ENCODE measurements at places on chromosomes 2 and 18.

GRCh38 chr18:57015451-57015850 lies 131.4 kb upstream of the BOD1L2 start:
- DNase-seq: no peak

DNA sequence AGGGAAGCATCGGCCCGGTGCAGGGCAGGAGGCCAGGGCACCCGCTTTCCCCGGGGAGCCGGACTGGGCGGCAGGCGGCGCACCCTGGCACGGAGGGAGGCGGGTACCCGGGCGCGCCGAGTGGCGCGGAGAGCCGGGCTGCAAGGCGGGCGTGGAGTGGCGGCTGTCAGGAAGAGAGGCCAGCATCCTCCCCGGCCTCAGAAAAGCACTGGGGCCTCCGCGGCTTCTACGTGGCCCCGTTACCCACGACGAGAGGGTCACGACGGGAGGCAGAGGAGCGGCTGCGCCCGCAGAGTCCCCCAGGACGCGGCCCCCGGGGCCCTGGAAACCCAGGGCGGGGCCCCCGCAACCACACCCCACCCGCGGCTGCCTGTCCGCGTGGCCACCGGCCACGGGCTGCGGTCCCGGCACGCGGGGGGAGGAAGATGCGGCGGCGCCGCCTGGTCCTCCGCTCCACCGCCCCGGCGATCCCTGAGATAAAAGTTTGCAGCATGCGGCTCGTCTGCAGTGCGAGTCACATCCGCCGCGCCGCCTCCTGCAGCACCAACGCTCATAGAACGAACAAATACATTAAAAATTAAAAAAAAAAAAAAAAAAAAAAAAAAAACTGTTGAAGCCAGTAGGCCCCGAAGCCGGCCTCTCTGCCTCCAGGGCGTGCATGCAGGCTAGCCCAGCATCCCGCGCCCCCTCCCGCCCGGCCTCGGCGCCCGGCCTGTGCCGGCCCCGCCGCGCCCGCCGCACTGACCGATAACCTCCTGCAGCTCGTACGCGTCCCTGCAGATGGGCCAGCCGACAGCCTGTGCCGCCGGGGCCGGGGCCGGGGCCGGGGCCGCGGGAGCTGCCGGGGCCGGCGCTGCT lies 683 bp downstream of the STK39 start:
- peak; percentile 50 for DNase-seq

GRCh38 chr18:48662011-48662661 lies 123.3 kb downstream of the CTIF start:
- no peak for DNase-seq

- DNase-seq: no peak
Measured at GRCh38 chr2:191539068-191539467, 138.9 kb upstream of the NABP1 start.

DNA sequence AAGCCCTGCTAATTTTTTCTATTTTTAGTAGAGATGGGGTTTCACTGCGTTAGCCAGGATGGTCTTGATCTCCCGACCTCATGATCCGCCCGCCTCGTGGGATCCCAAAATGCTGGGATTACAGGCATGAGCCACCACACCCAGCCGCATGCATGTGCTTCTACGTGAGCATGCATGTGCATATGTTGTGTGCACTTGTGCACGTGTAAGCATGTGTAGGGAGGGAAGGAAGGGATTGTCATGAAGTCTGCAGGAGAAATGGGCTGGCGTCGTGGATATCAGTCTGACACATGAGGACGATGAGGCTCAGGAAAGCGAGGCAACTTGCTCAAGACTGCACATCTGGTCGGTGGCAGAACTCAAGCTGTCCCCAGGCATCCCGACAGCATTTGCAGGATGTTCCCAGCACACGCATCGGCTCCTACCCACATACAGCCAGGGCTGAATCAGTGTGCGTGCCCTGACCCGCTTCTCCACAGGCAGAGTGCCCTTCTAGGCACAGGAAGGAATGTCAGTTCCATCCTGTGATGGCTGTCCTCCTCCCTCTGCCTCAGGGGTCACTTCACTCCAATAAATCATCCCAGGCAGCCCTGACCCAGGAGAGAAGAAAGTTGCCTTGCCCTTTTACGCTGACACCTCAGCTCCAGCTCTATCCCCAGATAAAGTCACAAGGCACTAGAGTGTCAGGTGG lies 49.9 kb upstream of the SLC14A2 start:
- no peak for DNase-seq

DNA sequence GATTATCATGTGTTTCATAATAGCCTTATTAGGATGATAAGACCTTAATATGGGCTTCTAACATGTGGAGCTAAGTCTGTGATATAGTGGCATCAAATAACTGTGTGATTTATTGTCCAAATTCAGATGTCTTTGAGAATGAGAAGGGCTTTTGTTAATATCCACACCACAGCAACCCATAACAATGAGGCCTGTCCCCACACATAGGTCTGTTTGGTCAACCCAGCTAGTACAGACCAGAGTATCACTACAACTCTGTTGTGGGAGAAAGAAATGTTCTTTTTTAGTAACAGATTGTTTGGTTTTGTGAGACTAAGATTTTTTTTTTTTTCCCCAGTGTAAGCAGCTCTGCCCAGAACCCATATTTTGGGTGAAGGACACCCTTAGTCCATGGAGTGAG lies 439.2 kb downstream of the PIK3C3 start:
- no peak for DNase-seq

GRCh38 chr2:54657664-54658083 lies 65.8 kb upstream of the EML6 start:
- no peak for DNase-seq

GRCh38 chr2:217935901-217936684 lies 66.7 kb downstream of the TNS1 start:
- DNase-seq: no peak

DNA sequence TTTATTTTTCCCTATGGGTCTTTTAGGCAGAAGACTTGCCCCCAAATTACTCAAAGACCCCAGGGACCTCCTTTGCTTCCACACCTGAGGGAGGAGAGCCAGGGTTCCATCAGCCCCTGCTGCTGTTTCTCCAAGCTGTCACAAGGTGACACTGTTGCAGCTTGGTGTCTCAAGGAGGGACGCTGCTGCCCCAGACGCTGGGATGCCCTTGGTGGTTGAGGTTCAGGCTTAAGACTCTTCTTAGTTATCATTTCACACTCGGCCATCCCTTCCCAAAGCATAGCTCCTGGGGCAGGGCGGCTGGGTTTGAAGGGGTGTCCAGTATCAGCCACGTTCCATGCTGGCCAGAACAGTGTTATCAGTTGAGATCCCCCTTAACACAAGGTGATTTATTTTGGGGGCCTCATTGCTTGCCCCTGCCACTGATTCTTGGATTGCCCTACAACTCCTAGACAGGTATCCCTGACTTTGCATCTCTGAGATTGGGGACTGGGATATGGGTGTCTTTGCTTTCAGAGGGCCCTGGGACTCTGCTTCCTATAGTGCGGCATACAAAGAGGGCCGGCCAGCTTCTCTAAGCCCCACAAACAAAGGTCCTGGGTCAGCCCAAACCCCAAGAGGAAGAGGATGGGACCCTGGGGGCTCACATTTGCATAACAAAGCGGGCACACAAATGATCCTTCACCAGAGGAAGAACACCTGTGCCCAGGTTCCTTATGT lies 22.7 kb downstream of the GPR55 start:
- DNase-seq: peak; percentile 46

DNA sequence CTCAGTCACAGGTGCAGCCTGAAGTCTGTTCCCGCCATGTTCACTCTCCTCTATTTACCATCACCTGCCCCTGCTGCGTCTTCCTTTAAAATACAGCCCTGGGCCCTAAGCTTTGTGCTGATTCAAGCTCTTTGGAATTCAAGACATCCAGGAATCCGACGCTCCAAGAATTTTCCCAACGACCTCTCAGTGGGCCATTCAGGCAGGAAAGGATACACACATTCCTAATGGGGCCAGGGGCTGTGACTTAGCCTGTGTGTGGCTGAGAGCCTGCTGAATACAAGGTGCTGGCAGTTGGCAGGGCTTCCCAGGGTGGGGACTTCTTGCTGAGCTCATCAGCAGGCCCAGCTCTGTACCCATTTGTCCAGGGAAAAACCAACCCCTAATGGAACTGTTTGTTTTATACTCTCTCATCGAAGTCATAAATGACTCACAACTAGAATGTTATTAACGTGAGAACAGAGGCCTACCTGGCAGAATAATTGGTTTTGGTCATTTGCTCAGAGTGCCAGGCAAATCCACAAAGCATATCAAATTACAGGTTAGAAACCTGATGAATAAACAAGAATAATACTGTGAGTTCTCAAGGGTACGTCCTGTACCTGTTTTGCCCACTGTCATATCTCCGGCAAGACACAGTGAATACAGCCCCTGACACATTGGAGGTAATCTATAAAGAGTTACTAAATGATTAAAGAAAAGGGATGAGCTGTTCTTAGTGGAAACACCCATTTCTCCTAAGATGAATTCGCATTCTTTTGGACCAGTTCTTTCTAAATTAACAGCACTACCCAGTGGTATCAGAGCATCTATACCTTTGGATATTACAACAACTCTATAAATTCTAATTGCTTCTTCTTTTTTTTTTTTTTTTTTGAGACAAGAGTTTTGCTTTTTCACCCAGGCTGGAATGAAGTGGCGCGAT lies 12.6 kb upstream of the KCMF1 start:
- DNase-seq: no peak

GRCh38 chr18:70377317-70377799 lies 88.5 kb downstream of the SOCS6 start:
- DNase-seq: no peak

- no peak for DNase-seq
Measured at GRCh38 chr2:73063472-73063871, 8.0 kb downstream of the SFXN5 start.

GRCh38 chr2:240823449-240824336 lies 3.7 kb upstream of the KIF1A start:
- DNase-seq: no peak

DNA sequence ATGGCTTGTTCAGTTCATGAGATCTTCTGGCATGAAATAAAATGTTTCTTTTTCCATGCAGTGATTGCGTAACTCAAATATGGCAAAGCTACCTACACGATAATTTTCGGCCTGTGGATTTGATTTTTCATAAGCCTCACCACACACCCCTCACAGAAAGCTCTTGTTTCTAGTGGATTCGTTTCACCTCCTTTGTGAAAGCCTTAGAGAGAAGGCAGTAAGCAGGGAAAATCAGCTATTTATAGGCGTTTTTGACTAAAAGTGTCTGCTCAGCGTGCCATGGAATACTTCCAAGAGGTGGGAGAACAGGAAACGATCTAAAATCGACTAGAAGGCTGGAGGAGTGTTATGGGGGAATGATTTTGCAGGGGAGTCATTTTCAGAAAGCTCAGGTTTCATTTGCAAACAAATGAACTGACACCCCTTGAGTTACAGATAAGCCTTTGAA lies 417.9 kb downstream of the TGIF1 start:
- DNase-seq: no peak

DNA sequence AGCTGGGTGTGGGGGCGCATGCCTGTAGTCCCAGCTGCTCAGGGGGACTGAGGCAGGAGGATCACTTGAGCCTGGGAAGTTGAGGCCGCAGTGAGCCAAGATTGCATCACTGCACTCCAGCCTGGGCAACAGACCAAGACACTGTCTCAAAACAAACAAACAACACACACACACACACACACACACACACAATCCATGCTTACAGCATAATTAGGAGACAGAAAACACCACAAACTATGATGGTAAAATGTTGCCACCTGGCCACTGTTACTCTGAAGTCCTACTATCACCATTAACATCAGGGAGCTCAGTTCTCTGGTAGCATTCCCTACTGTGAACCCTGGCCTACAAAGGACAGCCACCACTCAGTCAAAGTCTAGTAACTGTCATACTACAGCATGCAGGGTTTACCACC lies 18.3 kb downstream of the DNPEP start:
- DNase-seq: no peak

- DNase-seq: no peak
Measured at GRCh38 chr2:96642564-96643360, at the start of gene FER1L5. FER1L5 (plus strand) TSS chr2:96642764; CDS start chr2:96642837, 73 bp downstream.

- no peak for DNase-seq
Measured at GRCh38 chr18:54673936-54674335, 82.9 kb downstream of the DYNAP start.

GRCh38 chr2:146481629-146482028 lies 1363.2 kb upstream of the ACVR2A start:
- no peak for DNase-seq

GRCh38 chr2:14428056-14428455 lies 204.5 kb upstream of the LRATD1 start:
- no peak for DNase-seq

DNA sequence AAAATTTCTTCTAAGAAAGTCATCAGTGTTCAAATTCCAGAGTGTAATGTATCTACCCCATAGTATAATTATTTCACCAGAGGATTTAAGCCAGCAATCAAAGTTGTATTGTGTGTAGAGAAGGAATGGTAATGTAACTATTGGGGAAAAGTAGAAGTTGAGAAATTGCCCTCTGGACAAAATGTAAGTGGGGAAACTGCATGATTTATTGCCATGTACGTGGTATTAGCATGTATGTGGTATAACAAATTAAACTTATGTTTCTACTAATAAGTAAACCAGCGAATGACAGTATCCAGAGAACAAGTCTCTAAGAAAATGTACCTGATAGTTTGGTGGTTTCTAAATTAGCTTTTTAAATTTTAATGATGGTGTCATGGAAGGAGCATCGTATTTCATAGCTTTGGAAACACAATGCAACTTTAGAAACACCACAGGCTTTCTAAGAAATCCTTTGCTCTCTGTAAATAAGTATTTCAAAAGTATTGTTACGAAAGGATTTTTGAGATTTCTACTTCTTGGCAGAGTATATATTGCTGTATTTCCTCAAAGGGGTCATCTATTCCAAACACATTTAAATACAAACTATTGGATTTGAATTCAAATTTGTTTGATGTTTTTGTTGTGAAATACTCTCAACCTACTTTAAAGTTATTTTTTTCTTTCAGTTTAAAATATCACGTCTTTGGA lies 1018.9 kb upstream of the ZEB2 start:
- no peak for DNase-seq

DNA sequence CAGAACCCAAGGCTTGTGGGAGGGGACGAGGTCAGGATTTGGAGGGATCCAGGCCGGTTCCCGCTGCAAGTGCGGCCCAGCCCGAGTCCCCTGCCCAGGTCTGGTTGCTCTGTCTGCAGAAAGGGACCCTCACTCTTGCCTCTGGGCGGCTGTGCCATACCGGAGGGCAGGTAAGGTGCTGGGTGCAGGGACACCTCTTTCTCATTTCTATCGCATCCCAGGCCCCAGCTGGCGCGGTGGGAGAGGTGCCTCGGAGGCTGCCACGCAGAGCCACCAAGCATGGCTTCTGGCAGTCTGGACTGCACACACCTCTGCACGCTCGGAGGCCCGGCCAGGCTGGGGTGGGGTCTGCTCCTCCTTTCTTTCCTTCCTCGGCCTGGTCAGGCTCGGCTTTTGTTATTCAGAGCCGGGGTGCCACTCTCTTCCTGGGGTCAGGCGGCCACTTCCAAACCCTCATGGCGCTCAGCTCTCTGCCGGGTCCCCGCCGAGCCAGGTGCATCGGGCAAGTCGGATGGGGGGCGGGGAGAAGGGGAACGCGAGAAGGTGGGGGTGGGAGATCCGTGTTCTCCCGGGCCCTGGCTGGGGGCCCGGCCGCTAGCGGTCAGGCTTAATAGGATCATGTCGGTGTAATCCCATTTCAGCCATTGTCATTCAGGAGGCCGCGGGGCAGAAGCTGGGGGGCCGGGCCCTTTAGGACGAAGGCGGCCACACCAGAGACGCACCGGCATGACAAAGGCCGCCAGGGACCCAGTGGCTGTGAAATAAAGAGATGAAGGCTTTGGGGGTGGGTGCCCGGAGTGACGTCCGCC lies 9.0 kb downstream of the GBX2 start:
- DNase-seq: no peak

- DNase-seq: no peak
Measured at GRCh38 chr2:86174445-86174844, 20.8 kb downstream of the IMMT start.

- DNase-seq: no peak
Measured at GRCh38 chr2:176702131-176702530, 432.9 kb downstream of the MTX2 start.

Data from stimulated activated CD4-positive, alpha-beta T cell treated with anti-CD3 and anti-CD28 coated beads, Interleukin-15, amount 100 ng/mL, for 1 hour (primary cell).